ENCODE measurements at places on chromosomes 13 and 19.

GRCh38 chr13:23443878-23444277, 10.4 kb upstream of the SACS start:
- no peak for ATAC-seq

DNA sequence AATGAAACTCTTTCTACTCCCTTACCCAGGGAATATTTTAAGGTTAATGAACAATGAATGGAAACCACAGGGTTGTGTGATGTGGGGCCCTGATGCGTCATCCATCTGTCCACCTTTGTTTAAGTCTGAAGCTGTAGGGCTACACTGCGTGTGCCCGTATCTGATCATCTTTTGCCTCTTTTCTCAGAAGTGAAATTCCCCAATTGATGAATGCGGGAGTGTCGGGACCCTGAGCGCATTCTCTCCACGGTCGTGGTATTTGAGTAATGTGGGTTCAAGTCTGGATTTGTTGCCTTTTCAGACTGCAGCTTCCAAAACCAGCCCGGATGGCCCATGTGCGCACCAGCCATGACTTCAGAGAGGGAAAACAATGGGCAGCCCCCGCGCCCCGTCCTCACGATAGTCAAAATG, 112.3 kb downstream of the COL4A2 start:
- ATAC-seq = no peak

DNA sequence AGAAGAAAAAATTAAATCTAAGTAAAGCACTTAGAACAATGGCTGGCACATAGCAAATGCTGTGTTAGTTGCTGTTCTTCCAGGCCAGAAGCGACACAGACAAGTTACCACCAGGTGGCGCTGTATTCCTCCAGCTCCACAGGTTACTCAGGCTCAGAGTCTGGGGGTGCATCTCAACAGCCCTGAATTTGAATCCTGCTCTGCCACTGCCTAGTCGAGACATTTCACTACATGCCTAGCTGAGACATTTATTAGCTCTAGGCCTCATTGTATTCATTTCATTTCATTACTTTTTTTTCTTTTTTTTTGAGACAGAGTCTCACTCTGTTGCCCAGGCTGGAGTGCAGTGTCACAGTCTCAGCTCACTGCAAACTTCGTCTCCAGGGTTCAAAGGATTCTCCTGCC, 16.4 kb upstream of the CYP2B6 start:
- peak; percentile 75 for ATAC-seq

DNA sequence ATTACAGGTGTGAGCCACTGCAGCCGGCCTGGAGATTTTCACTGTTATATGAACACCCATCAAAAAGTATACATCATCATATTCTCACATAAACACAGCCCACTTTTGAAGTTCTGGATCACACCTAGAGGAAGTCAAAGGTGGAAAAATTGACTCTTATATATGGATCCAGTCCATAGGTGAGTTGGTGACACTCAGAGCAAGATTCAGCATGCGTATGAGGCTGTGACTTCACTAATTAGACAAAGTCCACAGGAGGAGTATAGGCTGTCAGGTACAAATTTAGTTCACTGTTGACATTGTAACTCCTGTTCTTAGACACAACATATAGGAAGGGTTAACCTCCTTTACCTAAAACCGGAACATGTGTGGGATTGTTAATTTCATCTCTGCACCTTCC, 31.4 kb upstream of the ZNF254 start:
- no peak for ATAC-seq

GRCh38 chr13:87975035-87975434, 303.9 kb downstream of the SLITRK5 start:
- no peak for ATAC-seq

- no peak for ATAC-seq
Observed at GRCh38 chr19:38247734-38248268, 8.4 kb downstream of the PPP1R14A start.

DNA sequence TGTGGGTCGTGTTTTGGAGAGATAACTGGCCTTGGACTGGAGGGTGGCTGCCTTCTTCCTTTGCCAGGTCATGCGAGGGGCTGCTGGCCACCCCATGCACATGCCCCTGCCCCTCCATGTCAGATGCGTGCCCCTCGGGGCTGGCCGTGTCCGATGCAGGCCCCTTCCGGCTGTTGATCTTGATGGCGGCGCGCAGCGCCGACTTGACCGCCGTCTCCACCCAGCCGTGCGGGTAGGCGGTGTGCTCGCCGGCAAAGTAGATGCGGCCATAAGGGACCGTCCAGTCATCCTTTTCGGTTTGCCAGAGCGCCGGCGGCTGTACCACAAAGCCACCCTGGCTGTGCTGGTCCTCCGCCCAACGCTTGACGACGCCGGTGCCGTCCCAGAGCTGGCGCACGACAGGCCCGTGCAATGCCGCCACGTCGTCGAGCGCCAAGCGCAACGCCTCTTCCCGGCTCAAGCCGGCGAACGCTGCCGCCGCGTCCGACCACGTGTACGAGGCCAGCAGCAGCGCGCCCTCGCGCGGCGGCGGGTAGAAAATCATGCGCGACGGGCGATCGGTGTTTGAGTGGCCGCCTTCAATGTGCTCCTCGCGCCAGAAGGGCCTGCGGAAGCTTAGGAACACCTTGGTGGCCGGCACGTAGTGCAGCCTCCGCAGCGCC, 6.9 kb downstream of the IL4I1 start:
- peak; percentile 27 for ATAC-seq

DNA sequence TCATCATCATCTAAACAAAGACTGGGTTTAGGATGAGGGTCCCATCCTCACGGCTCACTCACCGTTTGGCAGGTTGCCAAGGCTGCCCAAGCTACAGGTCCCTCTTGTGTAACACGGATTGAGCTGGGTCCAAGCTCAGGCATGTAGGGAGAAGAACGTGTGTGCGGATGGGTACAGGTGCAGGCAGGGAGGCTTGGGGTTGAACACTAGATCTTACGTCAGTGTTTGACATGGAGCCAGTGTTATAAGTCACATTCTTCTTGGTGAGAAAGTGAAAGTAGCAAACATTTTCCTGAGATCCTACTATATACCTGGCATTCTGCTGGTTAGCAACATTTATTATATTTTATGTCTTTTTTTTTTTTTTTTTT, 136.8 kb upstream of the RNF113B start:
- ATAC-seq = no peak

DNA sequence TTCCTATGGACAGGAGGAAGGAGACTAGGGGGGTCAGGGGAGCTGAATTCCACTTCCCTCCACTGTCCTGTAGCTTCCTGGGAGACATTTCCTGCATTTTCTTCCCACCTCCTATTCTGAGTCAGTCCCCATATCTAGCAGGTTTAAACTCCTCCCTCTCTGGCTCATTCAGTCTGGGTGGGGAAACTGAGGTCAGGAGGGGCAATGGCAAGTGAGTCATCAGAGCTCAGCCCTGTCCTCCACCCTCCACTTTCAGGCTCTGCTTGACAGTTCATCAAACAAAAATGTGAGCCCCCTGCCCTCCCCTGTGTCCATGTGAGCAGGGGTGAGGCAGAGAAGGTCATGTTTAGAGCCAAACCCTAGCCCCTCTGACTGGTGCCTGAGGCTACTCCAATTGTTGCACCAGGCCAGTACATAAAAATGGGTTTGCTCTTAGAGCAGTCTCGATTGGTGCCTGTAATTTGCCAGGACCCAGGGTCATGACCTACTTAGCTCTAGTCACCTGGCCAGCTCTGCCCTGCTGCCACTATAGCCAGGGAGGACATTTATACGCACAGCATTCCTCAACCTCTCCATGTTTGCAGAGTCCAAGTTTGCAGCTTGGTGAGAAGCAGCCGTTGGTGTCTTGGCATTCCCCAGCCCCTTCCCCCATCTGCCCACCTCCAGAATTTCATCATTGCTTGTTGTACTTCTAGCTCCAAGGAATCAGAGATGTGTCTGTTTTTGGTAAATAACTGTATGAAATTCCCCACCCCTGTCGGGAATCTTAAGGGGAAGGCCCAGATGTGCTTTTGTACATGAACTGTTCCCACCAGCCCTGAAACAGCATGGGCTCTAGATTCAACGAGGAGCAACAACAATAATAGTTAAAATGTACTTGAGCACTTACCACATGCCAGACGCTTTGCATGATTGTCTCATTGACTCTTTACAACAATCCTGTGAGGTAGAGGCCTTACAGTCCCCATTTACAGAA, 20.7 kb downstream of the SAMD4B start:
- ATAC-seq = no peak

GRCh38 chr19:7214324-7215089, 79.7 kb downstream of the INSR start:
- ATAC-seq = no peak

- ATAC-seq = no peak
Observed at GRCh38 chr13:113732176-113732960, 26.7 kb upstream of the TMEM255B start.

GRCh38 chr13:75847588-75847987, 211.5 kb downstream of the LMO7 start:
- ATAC-seq = no peak

- ATAC-seq = no peak
Observed at GRCh38 chr13:75873494-75873893, 237.4 kb downstream of the LMO7 start.

DNA sequence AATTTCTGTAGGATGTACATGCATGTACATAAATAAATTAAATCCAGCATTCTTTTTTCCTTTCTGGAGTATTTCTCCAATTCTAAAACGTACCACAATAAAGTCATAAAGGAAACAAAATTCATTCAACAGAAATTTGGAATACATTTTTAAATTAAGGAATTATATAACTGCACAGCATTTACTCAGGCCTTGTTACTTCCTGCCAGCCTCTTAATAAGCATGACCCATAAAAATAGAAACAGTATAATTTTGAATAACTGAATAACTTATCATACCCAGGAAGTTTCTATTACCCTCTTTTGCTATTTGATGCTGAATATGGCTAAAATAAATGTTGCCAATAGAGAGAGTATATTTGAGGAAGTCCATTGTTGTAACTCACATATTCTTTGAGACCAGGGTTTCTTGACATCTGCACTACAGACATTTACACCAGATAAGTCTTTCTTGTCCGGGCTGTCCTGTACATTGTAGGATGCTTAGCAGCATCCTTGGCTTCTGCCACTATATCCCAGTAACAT, 178.2 kb downstream of the KLF12 start:
- no peak for ATAC-seq

- no peak for ATAC-seq
Observed at GRCh38 chr13:23960566-23961156, 63.4 kb upstream of the C1QTNF9B start.

- ATAC-seq = no peak
Observed at GRCh38 chr13:109331898-109332297, 454.5 kb downstream of the IRS2 start.

GRCh38 chr19:49216071-49216470, 58.5 kb downstream of the TRPM4 start:
- ATAC-seq = no peak

DNA sequence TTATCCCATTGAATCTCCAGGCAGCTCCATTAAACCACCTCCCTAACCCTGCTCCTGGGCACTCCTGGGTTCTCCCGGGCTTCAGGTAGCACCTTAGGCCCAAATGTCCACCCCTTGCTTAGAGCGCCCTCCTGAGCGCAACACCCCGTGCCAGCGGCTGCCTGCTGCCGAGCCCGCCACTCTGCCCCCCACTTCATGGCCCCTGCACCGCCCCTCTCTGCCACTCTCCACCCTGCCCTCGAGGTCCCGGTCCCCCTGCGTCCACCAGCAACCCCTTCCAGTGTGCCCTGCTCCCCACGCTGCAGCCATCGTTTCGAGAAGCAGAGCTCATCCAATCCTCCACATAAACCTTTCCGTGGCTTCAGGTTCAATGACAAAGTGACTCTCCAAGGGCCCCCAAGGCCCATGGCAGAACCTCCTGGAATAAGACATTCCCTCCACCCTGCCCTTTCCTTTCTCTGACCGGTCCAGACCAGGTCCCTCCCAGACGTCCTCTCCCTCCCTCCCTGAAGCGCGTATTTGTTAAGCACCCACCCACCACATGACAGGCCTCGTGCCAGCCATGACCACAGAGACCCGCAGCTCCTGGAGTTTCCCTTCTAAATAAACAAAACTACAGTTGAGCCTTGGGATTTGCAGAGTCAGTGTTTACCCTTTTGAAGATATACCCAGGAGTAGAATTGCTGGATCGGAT, 66.6 kb downstream of the ARHGEF18 start:
- ATAC-seq = no peak
